ENCODE measurements at places on chromosomes 12 and 14.

DNA sequence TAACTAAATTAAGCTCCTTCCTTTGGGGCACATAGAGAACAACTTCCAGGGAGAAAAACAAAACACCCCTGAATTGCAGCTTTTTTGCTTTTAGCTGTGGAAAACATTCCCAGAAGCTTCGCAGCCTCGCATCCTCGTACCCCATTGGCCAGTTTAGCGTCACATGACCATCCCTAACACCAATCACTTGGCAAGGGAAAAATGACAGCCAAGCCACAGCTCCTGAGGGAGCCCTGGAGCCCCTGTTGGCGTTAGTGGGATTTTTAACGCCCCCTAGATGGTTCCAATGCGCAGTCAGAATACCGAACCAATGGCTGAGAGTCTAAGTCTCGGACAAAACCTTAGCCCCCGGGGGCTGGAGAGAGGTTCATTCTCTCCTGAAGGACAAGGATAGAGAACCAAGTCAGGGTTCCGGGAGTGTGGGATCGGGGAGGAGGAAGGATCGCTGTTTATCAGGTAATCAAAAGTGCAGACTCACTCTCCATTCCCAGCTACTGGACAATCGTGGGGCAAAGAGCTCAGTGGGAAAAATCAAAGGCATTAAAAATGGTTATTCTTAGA, 135.6 kb upstream of the HIF1A start:
- no peak for DNase-seq

DNA sequence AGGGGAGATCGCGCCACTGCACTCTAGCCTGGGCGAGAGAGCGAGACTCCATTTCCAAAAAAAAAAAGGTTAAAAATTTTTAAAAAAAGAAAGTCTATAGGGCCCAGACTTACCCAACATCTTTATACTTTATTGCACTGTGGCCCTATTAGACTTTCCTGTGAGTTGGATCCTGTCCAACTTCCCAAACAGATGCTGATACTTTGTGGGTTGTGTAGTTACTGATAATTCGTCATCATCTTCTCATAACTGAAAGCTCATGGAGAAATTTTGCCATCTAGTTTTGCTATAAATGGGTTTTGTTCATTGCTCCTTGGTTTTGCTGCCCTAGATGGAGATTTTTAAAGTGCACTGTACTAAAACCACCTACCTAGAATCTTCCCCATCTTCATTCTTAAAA, 31.1 kb downstream of the APOBEC1 start:
- DNase-seq = no peak

- no peak for DNase-seq
Observed at GRCh38 chr14:64760146-64760755, 56.0 kb downstream of the PLEKHG3 start.

DNA sequence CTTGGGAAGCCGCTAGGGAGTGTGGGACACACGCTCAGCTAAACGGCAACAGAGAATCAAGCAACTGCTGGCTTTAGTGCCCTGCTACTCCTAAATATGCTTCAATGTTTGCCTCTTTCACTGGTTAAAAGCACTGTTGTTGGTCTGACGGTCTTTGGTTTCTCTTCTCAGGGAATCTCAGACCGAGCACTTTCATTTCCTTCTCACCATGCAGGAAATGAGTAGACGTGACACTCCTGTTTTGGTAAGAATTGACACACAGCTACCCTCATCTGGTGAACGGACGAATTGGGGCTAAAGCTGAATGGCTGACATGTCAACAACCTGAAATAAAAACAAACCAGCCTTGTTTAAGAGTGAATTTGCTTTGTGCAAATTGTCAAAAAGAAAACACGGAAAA, 57.5 kb upstream of the PIWIL1 start:
- no peak for DNase-seq

GRCh38 chr14:67411820-67412421, at the start of gene PLEK2:
Gene PLEK2, minus strand, starts transcription at chr14:67412165. Its CDS starts 106 bp downstream, at chr14:67412059.
- DNase-seq = no peak

GRCh38 chr14:96688629-96689028, 108.6 kb upstream of the VRK1 start:
- no peak for DNase-seq

DNA sequence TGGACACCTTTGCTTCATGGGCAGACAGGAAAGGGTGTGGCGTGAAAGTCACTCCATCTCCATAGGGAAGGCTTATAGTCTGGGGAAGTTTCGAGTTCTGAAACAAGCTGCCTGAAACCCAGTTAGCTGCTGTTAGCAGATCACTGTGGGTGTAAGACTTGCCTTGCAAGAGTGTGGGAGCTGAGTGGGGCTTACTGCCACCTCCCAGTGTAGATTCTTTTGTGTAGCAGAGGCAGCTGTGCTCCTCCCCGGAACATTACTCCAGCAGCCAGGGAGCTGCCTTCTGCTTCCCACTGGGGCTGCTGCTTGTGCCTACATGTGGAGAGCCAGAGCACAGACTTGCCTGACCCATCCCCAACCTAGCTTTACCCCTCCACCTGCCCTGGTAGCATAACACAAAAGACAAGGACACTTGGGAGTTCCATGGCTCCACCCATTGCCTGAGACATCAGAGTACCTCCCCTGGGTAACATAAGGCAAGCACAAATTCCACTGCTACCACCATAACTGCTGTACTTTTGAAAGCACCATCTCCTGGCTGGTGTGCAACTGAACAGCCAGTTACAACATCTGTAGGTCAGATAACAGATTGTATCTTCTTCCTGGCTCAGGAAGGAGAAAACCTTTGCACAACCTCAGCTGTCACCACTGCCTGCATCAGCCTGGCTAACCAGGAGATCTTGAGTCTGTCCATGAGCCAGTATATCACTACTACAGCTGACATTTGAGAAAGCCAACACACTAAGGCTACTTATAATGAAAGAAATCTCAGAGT, 69.5 kb downstream of the ADAMTS20 start:
- no peak for DNase-seq

DNA sequence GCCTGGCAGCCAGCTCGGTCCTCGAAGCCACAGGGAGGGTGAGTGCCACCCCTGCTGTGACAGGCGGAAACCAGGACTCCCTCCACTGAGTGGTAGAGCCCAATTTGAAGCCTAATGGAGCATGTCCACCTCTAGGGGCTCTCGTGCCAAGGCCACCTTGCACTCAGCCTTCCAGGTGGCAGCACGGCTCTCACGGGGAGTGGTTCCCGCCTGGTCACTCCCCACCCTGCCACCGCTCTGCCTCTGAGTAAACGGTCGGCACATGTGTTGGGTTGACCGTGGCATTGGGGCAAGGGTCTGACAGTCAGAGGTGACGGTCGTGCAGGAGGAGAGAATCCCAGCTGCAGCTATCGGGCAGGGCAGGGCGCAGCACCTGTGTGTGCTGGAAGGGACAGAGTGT, 34.8 kb downstream of the IL31 start:
- no peak for DNase-seq

DNA sequence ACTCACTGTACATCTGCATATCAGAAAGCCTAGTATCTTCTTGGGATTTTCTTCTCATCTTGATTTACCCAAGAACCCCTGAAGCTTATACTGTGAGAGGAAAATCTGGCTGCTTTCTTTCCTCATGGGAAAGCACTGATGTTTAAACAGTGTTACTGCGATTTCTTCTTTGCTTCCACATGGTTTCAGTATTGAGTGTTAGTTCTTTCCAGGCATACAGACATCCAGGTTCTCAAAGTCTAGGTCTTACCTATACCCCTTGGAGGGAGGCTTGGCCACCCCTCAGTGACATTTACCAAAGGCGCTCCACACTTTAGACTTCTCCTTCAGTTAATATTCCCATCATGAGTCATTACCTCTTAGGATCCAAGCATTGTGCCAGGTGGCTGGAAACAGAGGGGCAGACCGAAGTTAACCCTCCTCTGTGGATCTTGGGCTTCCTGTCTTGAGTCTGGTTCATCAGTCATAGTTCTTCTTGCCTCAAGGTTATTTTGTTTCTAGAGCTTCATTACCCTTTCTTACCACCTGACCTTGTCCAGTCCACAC, 79.1 kb downstream of the TMEM117 start:
- no peak for DNase-seq

DNA sequence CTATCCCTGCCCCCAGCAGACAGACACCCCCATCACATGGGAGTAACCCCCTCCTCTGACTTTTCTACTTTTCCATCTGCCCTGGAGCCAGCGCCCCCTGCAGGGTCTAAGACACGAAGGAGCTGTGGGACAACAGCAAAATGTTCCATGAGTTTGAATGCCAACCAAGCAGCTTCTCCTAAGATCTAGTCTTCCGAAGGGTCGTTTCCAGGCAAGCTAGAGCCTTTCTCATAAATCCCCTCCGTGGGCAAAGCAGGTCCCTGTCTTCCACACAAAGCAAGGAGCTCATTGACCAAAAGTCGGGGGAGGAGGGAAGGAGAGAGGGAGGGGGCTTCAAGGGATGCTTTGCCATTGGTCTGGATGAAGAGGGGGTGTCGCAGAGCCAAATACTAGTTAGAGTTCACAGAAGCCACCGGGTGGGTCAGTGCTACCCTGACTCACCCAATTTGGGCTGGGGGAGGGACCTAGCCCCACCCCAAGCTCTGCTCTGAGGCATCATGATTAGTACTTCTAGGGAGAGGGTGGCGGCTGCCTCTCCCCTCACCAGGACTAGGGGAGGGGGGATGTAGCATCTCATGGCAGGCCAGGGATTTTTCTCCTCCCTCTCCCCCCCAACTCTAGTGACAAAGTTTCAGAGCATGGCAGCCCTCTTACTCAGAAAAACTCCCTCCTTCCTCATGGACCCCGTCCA, 1.6 kb downstream of the MSI1 start:
- DNase-seq = no peak
